Right kidney (tissue), 9 donors: ENCODE measurements at places on chromosomes 3 and 15.

DNA sequence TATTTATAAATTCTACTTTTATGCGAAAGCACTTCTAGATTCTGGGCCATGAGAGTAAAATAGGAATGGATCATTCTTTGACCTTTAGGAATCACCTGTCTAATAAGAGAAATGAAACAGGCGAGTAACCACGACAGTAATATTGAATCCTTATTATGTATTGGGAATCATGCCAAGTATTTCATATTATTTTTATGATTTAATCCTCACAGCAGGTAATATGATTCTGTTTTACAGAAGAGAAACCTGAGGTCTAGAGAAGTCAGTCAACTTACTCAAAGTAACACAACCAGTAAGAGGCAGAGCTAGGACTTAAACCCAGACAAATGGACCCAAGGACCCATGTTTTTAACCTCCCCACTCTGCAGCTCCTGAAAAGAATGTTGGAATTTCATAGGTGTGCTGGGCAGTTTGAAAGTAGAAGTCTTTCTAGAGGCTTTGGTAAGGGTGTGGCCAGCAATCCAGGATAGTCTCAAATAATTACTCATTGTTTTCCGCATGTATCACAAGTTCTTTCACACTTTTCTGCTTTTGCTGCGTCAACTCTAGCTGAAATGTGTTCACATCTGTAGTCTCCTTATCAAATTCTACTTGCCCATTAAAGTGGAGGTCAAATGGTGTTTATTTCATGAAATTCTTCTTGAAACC is 181.7 kb downstream of the TPRG1 start:
- DNase-seq: no peak

GRCh38 chr3:156107504-156107903 is 12.9 kb upstream of the KCNAB1 start:
- no peak for DNase-seq

GRCh38 chr3:70433091-70433490 is 120.7 kb upstream of the MDFIC2 start:
- no peak for DNase-seq

GRCh38 chr15:46713045-46713444 is 1004.3 kb upstream of the SEMA6D start:
- no peak for DNase-seq

DNA sequence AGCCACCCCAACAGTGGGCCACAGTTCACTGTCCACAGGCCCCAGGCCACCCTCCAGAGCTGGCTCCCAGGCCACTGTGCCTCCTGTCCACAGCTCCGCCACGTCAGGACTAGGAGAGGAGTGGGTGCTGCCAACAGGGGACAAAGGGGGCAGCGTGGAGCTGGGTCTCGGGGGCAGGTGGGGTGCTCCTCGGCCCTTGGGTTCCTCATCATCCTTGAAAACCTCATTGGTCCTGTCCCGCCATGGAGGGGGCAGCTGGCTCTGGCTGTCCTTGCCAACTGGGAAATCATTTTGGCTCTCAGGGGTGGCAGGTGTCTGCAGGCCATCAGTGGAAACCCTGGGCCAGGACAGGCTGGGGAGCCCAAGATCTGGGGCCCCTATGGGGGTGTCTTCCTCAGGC is 45.2 kb downstream of the ADAMTS7 start:
- no peak for DNase-seq

DNA sequence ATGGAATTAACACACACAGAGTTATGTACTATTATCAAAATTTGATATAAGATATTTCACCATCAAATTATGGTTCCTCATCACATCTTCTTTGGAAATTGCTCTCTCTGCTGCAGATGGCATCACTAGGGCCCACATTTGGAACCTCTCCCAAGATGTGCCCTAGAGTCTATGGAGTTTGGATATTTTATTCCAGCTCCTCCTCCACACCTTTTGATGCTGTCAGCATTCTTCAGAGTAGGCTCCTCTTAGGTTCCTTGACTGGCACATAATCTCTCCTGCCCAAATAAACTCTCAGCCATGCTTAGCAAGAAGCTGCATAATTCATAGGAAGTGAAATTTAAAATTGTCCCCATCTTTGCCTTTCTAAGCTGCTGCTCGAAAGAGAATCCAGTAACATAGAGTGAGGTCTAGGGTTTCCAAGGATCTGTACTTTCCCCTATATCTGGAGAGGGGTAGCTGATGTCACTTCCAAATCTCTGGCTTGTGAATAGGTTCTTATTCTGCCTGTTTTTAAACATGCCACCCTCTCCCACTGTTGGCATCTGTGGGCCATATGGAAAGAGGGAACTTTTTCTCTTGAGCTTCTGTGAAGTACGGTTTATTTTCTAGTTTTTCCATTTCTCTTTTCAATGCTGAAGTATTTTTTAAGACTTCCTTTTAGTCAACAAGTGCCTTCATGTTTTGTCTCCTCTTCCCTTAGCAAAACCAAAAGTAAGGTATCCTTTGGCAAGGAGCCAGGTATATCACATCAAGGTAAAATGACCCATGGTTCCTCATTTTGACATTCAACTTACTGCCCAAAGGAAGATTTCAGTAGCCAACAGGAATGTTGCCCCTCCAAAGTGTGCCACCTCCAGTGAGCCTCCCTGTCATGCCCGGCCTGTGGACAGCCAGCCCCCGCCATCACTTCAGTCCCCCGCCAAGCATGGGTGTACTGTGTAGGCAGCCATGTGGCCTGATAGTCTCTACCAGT is 75.3 kb upstream of the C2CD4B start:
- no peak for DNase-seq
